ENCODE measurements at places on chromosomes 1 and 21.

DNA sequence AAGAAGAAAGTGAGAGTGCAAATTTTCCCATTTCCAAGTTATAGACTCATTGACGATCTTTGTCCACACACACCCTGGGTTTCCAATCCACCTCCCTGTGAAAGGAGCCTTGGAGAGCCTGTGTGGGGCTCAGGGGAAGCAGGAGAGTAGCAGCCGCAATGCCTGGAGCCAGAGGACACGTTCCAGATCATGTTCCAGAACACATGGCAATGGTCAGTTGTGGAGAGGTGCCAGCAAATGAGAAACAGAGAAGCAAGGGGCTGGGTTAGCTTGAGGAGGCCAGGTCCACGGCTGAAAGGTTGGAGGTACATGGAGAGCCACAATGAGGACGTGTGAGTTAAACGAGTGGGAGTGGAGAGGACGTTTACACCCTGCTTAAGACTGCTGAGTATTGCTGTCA, 33.0 kb upstream of the SIPA1L2 start:
- no peak overlapping the region for H3K4me3 ChIP-seq
- H3K4me1 ChIP-seq, result no peaks in the 10 kb centered on the region
- no peak for DNase-seq
- H3K27me3 ChIP-seq, result no peaks in the 10 kb centered on the region

DNA sequence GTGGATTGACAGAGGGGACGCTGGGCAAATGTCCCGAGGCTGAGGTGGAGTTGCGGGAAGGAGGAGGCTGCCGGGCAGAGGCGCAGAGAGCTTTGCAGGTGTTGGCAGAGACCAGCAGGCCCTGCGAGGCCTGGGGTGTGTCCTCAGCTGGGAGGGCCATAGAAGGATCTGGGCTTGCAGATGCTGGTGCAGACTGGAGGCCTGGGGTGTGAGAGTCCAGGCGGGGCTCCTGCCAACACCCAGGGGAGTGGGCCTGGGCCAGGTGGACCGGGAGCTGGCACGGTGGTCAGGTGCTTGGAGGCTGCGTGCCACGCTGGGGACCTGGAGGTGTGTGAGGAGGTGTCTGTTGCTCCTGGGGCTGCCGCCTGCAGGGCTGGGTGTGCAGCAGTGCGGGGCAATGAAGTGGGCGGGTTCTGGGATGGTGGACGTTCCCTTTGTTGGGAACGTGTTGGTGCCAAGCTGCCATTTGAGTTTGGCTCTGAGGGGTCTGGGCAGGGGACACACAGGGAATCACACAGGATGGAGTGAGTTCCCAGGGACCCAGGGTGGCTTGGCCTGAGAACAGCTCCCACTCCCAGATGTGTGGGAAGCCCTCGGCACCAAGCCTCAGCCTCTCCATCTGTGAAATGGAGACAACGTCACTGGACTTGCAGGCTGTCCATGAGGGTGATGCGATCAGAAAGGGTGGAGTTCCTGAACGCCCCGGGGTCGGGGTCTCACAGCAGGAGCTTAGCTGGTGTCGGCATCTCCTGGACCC, 39.9 kb upstream of the POFUT2 start:
- no peak overlapping the region for H3K27ac ChIP-seq
- peaks cover 90% of the 10 kb centered on the region for H3K4me1 ChIP-seq
- DNase-seq, result no peak
- no peak overlapping the region for H3K4me3 ChIP-seq
- no peaks in the 10 kb centered on the region for H3K36me3 ChIP-seq
- H3K27me3 ChIP-seq, result no peaks in the 10 kb centered on the region

DNA sequence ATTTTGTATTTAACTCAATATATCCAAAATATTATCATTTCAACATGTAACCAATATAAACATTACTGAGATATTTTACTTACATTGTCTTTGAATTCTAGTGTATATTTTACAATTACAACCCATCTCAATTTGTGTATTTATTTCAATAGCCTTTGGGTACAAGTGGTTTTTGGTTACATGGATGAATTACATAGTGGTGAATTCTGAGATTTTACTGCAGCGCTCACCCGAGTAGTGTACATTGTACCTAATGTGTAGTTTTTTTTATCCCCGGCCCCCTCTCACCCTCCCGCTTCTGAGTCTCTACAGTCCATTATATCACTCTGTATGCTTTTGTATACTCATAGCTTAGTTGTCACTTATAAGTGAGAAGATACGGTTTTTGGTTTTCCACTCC, 117.0 kb upstream of the GALNT2 start:
- no peaks in the 10 kb centered on the region for H3K4me1 ChIP-seq
- no peaks in the 10 kb centered on the region for H3K27me3 ChIP-seq
- H3K4me3 ChIP-seq, result no peak overlapping the region
- no peaks in the 10 kb centered on the region for H3K36me3 ChIP-seq
- no peak overlapping the region for H3K27ac ChIP-seq

DNA sequence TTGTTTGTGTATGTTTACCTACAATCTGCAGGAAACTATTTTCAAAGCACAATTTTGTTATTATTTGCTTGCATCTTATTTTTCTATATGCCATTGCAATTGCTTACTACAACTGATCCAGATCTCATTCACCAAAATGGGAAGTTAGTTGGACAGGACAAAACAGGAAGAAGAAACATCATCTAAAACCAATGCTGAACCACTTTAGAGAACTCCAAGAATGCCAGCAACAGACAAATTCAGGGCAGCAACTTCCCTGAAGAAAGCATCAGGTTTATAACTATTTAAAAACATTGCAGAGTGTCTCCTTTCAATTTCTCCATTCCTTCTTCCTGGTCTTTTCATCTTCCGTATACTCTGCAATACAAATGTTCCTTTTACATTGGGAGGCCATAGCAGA, 82.4 kb upstream of the SMYD2 start:
- no peaks in the 10 kb centered on the region for H3K4me1 ChIP-seq
- H3K36me3 ChIP-seq, result no peaks in the 10 kb centered on the region
- H3K27me3 ChIP-seq, result no peaks in the 10 kb centered on the region
- no peak overlapping the region for H3K4me3 ChIP-seq
- no peak overlapping the region for H3K27ac ChIP-seq

GRCh38 chr1:68010090-68010489, 40.3 kb downstream of the DIRAS3 start:
- no peak overlapping the region for H3K4me3 ChIP-seq
- no peaks in the 10 kb centered on the region for H3K4me1 ChIP-seq
- H3K36me3 ChIP-seq, result no peaks in the 10 kb centered on the region
- no peak overlapping the region for H3K27ac ChIP-seq
- no peaks in the 10 kb centered on the region for H3K27me3 ChIP-seq
- DNase-seq, result no peak
